ENCODE measurements at places on chromosomes 3 and 15. TPM values are rescaled to one million over a fixed set of nuclear protein-coding genes. Genes with fewer than 3 reads are reported as not detected.

DNA sequence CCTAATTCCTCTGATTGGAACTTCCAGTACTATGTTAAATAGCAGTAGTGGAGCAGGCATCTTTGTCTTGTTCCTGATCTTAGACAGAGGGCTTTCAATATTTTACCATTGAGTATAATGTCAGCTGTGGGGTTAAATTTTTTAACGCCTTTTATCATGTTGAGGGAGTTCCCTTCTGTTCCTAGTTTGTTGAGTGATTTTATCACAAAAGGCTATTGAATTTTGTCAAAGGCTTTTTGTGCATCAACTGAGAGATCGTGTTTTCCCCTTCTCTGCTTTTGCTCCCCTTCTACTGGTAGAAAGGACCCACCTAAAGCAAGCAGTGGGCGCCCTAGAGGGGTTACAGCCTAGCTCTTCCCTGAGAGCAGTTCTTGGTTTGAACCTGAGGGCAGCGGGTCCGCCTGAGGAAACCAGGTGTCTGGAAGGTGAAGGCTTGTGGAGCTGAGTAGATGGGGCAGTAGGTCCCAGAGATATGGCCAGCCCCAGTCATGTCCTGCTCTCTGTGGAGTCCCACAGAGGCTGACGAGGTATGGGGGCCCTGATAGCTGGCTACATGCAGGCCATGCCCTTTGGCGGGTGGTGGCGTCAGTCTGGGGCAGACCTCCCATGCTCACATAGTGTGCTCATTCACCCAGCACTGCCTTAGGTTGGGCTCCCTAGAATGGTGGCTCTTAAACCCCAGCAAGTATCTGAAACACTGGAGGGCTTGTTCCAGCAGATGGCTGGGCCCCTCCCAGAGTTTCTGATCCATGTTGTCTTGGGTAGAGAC, 11.3 kb downstream of the HDAC11 start:
- DNase-seq: no peak

GRCh38 chr3:146598535-146598934, 6.6 kb downstream of the PLSCR5 start:
- no peak for DNase-seq

- DNase-seq: no peak
Observed at GRCh38 chr15:100959066-100960050, 40.2 kb downstream of the LRRK1 start.

Gene CADPS
- polyA plus RNA-seq: 2.2 TPM

DNA sequence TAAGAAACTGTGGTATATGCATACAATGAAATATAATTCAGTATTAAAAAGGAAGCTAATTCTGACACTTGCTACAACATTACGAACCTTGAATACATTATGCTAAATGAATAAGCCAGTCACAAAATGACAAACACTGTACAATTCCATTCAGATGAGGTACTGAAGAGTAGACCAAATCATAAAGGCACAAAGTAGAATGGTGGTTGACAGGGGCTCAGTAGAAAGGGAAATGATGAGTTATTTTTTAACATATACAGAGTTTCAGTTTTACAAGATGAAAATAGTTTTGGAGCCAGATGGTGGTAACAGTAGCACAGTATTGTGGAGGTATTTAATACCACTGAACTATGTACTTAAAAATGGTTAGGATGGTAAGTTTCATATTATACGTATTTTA, 254.6 kb upstream of the RBMS3 start:
- no peak for DNase-seq

DNA sequence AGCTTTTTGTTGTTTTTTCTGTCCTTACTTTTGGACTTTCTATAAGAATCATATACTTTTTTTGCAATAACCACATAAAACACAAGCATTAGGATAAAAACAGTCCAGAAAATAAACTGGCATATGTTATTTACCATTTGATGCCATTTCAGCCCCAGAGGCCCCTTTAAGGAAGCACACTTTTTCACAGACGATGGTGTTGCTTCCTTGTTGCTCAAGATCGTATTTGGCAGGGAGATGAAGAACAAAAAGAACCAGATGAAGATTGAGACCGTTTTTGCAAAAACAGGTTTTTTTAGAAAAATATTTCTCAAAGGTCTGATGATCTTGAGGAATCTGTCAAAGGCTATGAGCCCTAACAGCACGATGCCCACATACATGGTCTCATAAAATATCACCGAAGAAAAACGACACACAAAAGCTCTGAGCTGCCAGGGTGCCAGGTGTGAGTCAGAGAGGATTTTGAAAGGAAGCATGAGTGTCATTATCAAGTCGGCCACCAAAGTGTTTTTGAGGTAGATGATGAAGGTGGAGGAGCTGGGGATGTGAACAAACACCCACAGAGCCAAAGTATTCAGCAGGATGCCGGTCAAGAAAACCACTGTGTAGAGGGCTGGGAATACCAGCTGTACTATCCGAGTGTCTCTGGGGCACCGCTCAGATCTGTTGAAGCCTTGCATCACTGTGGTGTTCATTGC, 902 bp downstream of the P2RY13 start:
- DNase-seq: no peak

DNA sequence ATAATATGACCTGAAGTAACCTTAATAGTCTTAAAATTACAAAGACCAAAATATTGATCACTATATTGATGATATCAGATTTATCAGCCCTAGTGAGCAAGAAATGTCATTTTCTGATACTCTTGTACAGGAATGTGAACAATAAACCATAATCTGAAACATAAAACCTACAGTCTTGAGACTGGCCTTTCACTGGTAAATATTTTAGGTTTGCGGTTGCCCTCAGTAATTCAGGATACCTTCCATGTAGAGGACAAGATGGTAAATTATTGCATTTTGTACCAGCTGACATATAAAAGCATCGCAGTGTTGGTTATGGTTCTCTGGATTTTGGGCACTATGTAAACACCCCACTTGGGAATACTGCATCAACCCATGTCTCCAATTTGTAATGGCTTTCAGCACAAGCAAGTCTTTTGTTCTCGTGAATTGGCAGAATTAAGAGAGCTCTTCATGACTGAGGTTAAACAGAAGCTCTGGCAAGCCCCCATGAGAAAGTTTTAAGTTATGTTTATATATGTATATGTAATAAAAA, 128.5 kb downstream of the LMLN start:
- no peak for DNase-seq

Gene BCHE
- 66.7 TPM for polyA plus RNA-seq

DNA sequence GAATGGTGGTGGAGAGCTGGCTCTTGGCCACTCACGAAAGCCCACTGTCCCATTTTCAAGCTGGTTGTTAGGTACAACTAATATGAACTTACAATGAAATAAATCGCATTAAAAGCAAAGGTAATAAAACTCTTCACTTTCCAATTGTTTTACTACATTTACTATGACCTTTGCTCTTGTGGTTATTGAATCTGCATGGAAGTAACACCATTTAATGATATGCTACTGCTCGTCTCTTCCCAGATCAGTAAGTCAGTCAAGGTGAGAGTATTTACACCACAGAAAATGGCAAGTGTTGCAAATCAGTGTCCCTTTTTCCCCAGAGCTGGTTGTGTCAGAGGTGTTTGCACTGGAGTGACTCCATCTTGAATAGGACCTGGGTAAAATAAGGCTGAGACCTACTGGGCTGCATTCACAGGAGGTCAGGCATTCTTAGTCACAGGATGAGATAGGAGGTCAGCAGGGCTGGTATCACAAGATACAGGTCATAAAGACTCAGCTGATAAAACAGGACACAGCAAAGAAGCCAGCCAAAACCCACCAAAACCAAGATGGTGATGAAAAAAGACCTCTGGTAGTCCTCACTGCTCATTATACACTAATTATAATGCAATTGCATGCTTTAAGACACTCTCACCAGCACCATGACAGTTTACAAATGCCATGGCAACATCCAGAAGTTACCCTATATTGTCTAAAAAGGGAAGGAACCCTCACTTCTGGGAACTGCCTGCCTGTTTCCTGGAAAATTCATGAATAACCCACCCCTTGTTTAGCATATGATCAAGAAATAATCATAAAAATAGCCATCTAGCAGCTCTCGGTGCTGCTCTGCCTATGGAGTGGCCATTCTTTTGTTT, 57.6 kb downstream of the FRMD4B start:
- DNase-seq: no peak

- DNase-seq: no peak
Observed at GRCh38 chr3:78801926-78802561, 965.8 kb downstream of the ROBO1 start.

GRCh38 chr3:67067251-67067650, 69.1 kb downstream of the KBTBD8 start:
- DNase-seq: no peak

DNA sequence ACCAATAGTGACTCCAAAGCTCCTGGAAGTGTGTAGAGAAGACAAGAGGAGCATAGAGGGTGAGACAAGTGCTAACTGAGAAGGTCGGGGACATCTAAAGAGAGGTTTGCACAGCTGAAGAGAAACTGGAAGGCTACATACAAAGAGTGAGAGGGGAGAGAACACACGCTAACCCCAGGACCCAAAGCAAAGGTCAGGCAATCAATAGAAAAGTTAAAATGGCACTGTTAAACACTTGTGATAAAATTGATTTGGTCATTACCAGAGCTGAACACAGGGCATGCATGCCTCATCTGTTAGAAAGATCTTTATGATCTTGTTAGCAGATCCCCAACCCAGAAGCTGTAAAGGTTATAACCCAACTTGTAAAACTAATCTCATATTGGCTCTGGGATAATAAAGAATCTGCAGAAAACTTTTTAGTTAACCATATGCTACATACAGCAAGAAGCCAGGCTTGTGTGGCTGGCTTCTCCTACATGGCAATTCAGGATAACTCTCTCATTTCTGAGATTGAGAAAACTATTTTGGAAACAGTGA, 212.6 kb upstream of the ICE2 start:
- DNase-seq: no peak

Gene TNFSF10
- polyA plus RNA-seq: 9.4 TPM

DNA sequence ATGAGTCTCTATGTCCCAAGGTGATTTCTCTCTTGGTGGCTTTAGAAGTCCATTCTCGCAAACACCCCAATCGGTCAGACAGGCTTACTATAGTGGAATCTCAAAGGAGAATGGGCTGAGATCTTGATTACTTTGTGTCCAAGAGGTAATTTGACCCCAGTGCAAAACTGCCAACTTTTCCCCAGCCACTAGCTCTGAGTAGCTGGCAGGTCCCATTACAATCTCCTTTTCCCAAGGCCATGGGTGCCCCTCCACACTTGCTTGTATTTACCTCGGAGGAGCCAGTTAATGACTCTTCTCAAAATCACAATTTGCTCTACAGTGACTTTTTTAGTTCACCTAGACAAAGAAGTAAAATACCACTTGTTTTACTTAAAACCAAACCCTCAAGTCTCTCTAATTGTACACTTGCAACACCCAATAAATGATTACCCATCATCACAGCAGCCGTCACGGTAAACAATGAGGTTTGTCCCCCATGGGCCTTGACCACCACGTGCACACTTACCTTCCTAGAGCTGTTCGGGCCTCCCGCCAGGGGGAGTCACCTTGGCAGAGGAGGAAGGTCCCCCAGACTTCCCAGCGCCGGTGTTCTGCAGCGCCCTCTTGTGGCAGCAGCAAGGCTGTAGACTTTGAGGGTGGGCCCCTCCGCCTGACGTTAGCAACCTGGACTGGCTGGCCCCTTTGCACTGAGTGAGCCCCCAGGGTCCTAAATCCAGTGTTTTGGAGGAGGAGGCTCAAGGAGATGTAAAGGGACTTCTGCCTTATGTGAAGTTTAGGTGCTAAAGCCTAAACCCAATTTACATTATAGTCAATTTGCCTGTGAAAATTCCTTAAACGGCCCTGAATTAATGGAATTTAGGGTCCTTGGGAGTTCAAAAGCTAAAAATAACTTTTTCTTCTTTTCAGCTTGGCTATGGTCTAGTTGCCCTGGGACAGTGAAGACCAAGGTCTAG, 18.7 kb upstream of the HDAC11 start:
- DNase-seq: no peak

GRCh38 chr3:146044046-146044445, 116.9 kb downstream of the PLOD2 start:
- DNase-seq: no peak

DNA sequence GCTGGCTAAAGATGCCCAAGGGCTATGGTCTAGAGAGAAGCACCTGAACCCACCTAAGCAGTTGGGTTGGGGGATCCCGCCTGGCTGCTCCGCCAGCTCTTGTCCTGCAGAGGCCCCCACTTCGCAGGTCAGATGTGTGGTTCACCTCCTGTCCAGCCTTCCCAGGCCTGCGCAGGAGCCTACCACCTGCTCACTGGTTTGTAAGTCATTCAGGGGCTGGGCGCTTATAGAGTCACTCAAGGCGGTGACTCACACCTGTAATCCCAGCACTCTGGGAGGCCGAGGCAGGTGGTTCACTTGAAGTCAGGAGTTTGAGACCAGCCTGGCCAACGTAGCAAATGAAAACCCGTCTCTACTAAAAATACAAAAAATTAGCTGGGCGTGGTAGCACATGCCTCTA, 3.9 kb upstream of the FURIN start:
- DNase-seq: no peak

- DNase-seq: no peak
Observed at GRCh38 chr3:131597816-131598215, 95.0 kb upstream of the MRPL3 start.

DNA sequence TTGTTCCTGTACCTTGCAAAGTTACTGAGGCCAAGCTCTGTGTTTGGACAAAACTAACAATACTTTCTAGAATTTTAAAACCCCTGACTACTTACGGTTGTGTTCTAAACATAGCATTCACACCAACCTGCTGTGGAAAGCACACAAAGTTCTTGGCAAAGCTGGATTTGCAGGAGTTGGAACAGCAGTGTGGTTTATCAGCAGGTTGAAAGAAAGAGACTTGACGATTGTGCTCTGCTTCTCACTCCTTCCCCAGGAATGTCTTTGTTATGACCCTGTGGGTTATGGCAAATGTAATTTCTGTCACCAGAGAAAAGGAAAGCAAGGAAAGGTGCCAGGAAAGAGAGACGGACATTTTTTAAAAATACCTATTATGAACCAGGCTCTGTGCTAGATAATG, 165.5 kb upstream of the TGFBR2 start:
- DNase-seq: no peak

DNA sequence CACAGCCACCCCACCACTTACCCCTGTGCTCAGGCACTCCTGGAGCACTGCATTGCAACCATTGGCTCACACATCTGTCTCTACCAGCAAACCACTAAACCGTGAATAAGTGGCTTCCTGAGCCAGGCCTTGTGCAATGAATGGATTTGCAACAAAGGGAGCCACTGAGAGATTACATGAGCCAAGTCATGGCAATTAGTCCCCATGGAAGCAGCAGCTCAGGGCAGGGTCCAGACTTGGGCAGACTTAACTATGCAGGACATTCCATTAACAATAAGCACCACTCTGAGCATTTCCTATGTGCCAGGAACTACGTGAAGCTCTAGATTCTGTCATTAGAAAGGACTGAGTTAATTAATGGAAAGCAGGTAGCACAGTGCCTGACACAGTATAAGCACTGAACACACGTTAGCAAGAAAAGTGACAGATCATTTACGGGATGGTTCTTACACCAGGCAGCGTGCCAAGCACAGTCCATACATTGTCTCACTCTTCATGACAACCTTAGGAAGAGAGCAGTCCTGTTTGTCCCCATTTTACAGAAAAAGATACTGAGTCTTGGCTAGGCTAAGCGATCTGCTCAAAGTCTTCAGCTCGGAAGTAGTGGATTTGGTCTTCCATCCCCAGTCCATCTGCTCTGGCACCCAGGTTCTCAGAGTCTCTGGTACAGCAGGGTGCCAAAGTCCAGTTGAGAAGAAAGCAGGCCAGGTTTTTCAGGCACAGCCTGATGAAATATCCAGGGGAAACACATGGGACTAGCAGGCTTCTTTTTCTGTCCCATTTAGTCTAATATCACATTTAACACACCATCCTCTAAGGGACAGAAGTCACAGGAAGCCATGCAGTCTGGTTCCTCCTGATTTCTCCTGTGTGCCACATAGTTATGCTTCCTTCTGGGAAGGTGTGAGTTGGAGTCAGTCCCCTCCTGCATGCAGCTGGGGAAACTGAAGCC, 44.1 kb downstream of the LIPC start:
- no peak for DNase-seq

Gene RASGRF1
- 0.13 TPM for polyA plus RNA-seq

Measured in forelimb muscle (tissue), 1 donor.